ENCODE measurements at places on chromosomes 1 and 21. TPM values are rescaled to one million over a fixed set of nuclear protein-coding genes. Genes with fewer than 3 reads are reported as not detected.

Gene LCE1C
- not detected for polyA plus RNA-seq

Gene SRGAP2
- 34.4 TPM for polyA plus RNA-seq

DNA sequence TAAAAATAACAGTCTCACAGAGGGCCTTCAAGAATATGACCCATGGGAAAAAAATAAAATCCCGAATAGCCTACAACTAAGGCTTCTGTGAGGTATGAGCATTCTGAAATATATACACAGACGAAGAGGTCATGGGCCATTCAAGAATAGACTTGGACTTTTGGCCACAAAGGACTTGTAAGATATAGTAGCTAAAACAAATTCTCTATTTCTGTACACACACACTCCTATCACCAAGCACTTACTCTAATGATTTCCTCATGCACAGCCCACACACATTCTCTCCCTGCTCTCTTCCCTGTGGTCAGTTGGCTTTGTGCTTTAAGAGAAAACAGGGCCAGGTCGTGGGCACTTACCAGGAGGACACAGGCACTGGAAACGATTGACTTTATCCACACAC, 69.7 kb upstream of the ADAM30 start:
- H3K27ac ChIP-seq: peak overlapping the region; percentile 69
- peak; percentile 28 for DNase-seq
- peaks cover 34% of the 10 kb centered on the region for H3K4me1 ChIP-seq
- no peak overlapping the region for H3K4me3 ChIP-seq
- no peaks in the 10 kb centered on the region for H3K36me3 ChIP-seq
- no peaks in the 10 kb centered on the region for H3K27me3 ChIP-seq

Gene PTPRF
- 51.0 TPM for polyA plus RNA-seq

Gene SRP9
- 249 TPM for polyA plus RNA-seq

GRCh38 chr1:54135436-54136120, 17.2 kb downstream of the CDCP2 start:
- no peaks in the 10 kb centered on the region for H3K36me3 ChIP-seq
- H3K4me3 ChIP-seq: no peak overlapping the region
- H3K4me1 ChIP-seq: peaks cover 5% of the 10 kb centered on the region

Gene CD101
- 1.4 TPM for polyA plus RNA-seq

DNA sequence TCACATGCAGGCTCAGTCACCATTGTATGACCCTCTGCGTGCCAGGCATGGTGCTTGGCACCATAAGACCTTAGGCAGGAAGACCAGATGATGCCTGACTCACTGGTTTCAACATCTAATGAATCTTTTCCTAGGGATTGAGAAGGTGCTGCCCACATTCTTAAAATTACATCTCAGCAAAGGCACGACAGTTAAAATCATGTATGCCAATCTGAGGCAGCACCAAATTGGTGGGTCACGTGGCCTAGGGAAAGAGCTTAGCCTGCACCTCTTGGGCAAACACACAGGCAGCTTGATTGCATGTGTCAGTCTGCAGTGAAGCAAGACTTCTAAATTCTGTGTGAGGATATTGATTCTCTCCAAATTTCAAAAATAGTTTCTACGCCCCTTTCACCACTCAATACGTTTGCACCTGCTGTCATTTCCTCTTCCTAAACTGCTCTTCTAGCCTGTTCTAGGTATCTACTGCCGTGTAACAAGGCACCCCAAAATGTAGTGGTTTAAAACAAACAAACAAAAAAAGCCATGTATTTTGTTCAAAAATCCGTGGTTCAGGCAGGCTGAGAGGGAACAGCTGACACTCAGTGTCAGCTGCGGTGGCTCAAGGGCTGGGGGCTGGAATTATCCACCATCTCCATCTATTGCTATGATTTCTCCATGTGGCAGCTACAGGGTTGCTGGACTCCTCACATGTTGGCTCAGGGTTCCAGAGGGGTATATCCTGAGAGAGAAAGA, 160.2 kb upstream of the FGGY start:
- no peak overlapping the region for H3K27ac ChIP-seq
- H3K36me3 ChIP-seq: no peaks in the 10 kb centered on the region
- H3K4me3 ChIP-seq: no peak overlapping the region
- H3K27me3 ChIP-seq: no peaks in the 10 kb centered on the region

- no peak for DNase-seq
- no peaks in the 10 kb centered on the region for H3K4me1 ChIP-seq
- H3K27me3 ChIP-seq: no peaks in the 10 kb centered on the region
- H3K4me3 ChIP-seq: no peak overlapping the region
- H3K27ac ChIP-seq: no peak overlapping the region
- no peaks in the 10 kb centered on the region for H3K36me3 ChIP-seq
Observed at GRCh38 chr1:182968836-182969734, 16.1 kb upstream of the SHCBP1L start.

- H3K27ac ChIP-seq: no peak overlapping the region
- H3K4me1 ChIP-seq: peaks cover 3% of the 10 kb centered on the region
- H3K36me3 ChIP-seq: no peaks in the 10 kb centered on the region
- no peak overlapping the region for H3K4me3 ChIP-seq
- no peak for DNase-seq
Observed at GRCh38 chr1:172408958-172409357, 11.5 kb upstream of the C1orf105 start.

Gene OR10Z1
- not detected for polyA plus RNA-seq

Gene PYGO2
- 33.2 TPM for polyA plus RNA-seq
